Osteoblast (primary cell): ENCODE measurements at places on chromosomes 6 and 20. TPM values are rescaled to one million over a fixed set of nuclear protein-coding genes. Genes with fewer than 3 reads are reported as not detected.

GRCh38 chr20:15515691-15516090 lies 1057.6 kb downstream of the KIF16B start:
- H3K36me3 ChIP-seq, result no peaks in the 10 kb centered on the region
- DNase-seq, result no peak
- no peaks in the 10 kb centered on the region for H3K27me3 ChIP-seq
- H3K4me3 ChIP-seq, result no peak overlapping the region
- H3K4me1 ChIP-seq, result no peaks in the 10 kb centered on the region

- H3K4me1 ChIP-seq, result no peaks in the 10 kb centered on the region
- no peak overlapping the region for H3K27ac ChIP-seq
- H3K27me3 ChIP-seq, result peaks cover 13% of the 10 kb centered on the region
- no peak overlapping the region for H3K4me3 ChIP-seq
- H3K36me3 ChIP-seq, result no peaks in the 10 kb centered on the region
- DNase-seq, result peak; percentile 54
Measured at GRCh38 chr6:100001915-100002388, 7.9 kb upstream of the MCHR2 start.

DNA sequence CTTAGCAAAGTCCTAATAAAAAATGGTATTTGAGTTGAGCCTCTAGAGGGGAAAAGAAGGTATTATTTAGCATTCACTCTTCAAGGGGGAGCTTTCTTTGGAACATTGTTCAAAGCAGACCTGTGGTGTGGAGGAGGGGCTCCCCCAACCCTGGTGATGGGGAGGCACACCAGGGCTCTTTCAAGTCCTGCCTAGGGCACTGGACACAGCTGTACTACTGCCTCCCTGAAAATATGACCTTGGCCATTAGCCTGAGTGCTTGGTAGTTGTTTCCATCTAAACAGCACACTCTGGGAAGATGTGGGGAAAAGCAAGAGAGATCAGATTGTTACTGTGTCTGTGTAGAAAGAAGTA lies 215.1 kb upstream of the CNR1 start:
- peaks cover 20% of the 10 kb centered on the region for H3K27me3 ChIP-seq
- H3K4me1 ChIP-seq, result peaks cover 22% of the 10 kb centered on the region
- H3K4me3 ChIP-seq, result no peak overlapping the region
- H3K27ac ChIP-seq, result no peak overlapping the region
- DNase-seq, result no peak

- H3K4me3 ChIP-seq, result no peak overlapping the region
- H3K27me3 ChIP-seq, result no peaks in the 10 kb centered on the region
- H3K4me1 ChIP-seq, result peaks cover 17% of the 10 kb centered on the region
Measured at GRCh38 chr20:37513779-37514359, 7.2 kb upstream of the NNAT start.

DNA sequence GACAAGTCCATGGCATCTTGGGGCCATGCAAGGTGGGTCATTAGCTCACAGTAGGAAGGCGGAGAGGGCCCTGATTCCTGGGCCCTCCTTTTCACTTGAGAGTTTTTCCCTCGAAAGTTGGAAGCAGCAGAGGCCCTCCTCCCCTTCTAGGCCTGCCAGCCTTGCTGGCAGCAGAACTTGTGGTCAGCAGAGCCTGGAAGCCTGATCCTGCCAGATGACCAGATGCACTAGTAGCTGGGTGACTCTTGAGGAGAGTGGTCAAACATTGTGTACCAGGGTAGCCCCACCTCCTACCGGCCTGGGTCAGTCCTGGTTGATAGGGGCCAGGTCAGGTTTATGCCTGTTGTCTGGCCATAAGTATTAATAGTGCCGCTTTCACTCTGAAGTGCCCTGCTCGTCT lies 3.8 kb upstream of the HMGA1 start:
- peak; percentile 81 for DNase-seq
- no peak overlapping the region for H3K27ac ChIP-seq
- peaks cover 8% of the 10 kb centered on the region for H3K4me1 ChIP-seq
- H3K4me3 ChIP-seq, result no peak overlapping the region

DNA sequence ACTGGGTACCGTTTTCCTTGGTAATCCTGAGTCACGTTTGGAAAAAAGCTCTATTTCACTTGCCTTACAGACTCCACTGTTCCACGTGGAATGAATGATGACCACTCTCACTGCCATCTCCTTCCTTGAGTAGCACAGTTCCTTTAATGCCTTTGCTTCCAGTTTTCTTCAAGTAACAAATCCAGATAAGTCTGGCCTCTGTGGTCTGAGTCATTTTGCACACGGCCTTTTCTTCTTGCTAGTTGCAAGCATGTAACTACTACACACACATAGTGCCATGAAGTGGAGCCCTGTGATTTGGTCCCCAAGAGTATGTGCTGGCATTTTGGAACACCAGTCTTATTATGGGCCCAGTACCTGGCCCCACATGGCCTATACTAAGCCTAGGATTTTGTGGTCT lies 182.8 kb downstream of the SASH1 start:
- no peak for DNase-seq
- H3K4me3 ChIP-seq, result peak overlapping the region; percentile 64
- H3K27me3 ChIP-seq, result no peaks in the 10 kb centered on the region
- H3K4me1 ChIP-seq, result peaks cover 79% of the 10 kb centered on the region
- peak overlapping the region; percentile 100 for H3K27ac ChIP-seq

- DNase-seq, result no peak
- H3K4me1 ChIP-seq, result no peaks in the 10 kb centered on the region
- no peak overlapping the region for H3K4me3 ChIP-seq
- H3K27ac ChIP-seq, result no peak overlapping the region
- H3K36me3 ChIP-seq, result no peaks in the 10 kb centered on the region
Measured at GRCh38 chr6:1739680-1740079, 130.0 kb downstream of the FOXC1 start.

- DNase-seq, result no peak
- no peak overlapping the region for H3K27ac ChIP-seq
- no peaks in the 10 kb centered on the region for H3K4me1 ChIP-seq
- no peaks in the 10 kb centered on the region for H3K36me3 ChIP-seq
Measured at GRCh38 chr6:109299776-109300564, 82.3 kb downstream of the CD164 start.

DNA sequence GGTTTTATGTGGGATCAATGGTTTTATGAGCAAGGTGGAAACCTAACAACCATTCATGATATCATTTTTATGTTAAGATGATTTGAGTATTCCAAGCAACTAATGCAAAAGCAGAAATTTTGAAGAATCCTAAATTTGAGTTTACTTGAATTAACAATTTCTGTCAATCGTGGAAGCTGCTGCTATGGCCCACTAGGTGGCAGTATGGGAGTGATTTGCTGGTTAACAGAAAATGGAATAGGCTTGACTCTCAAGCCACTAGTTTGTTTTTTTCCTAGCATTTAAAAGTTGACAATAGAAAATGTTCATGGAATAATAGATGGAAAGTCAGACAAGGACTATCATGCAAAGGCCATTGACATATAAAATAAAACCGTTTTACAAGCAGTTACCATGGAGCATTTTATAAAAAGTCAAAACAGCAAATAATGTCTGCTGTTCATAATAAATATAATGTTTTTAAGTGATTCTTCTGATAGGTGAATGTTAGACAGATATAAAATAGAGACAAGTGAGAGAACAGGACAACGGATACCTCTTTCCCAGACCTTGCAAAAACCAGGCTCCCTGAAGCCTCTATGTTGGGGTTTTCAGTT lies 43.0 kb upstream of the TMEM200A start:
- H3K4me1 ChIP-seq, result peaks cover 33% of the 10 kb centered on the region
- H3K27me3 ChIP-seq, result no peaks in the 10 kb centered on the region

GRCh38 chr6:54192993-54193392 lies 81.8 kb downstream of the MLIP start:
- no peaks in the 10 kb centered on the region for H3K27me3 ChIP-seq
- H3K4me3 ChIP-seq, result no peak overlapping the region
- H3K36me3 ChIP-seq, result no peaks in the 10 kb centered on the region
- peak overlapping the region; percentile 32 for H3K27ac ChIP-seq
- peaks cover 11% of the 10 kb centered on the region for H3K4me1 ChIP-seq

- no peaks in the 10 kb centered on the region for H3K27me3 ChIP-seq
- no peaks in the 10 kb centered on the region for H3K36me3 ChIP-seq
- no peak overlapping the region for H3K4me3 ChIP-seq
- no peak overlapping the region for H3K27ac ChIP-seq
Measured at GRCh38 chr6:10146715-10147451, 268.0 kb downstream of the TFAP2A start.

GRCh38 chr6:7787137-7787608 lies 61.3 kb downstream of the BMP6 start:
- H3K36me3 ChIP-seq, result no peaks in the 10 kb centered on the region
- peak; percentile 51 for DNase-seq
- peaks cover 5% of the 10 kb centered on the region for H3K27me3 ChIP-seq
- no peak overlapping the region for H3K4me3 ChIP-seq
- peaks cover 12% of the 10 kb centered on the region for H3K4me1 ChIP-seq

DNA sequence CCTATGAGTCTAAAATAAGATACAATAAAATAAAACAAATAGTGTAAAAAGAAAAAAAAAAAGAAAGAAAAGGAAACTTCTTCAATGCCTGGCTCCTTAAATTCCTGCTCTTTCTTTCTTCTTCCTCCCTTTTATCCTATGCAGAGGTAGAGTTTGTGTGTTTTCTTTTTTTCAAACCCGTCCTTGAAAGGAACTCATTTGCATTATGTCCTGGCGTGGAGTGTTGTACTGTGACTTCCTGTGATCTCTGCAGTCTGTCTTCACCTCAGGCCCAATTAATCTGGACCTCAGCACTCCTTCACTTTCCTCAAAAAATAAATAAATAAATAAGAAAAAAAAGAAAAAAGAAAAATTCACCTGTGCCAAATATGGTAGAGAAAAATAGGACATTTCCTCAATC lies 541.9 kb upstream of the SPTLC3 start:
- no peak for DNase-seq
- no peaks in the 10 kb centered on the region for H3K36me3 ChIP-seq
- no peak overlapping the region for H3K4me3 ChIP-seq
- no peaks in the 10 kb centered on the region for H3K4me1 ChIP-seq
- no peak overlapping the region for H3K27ac ChIP-seq

DNA sequence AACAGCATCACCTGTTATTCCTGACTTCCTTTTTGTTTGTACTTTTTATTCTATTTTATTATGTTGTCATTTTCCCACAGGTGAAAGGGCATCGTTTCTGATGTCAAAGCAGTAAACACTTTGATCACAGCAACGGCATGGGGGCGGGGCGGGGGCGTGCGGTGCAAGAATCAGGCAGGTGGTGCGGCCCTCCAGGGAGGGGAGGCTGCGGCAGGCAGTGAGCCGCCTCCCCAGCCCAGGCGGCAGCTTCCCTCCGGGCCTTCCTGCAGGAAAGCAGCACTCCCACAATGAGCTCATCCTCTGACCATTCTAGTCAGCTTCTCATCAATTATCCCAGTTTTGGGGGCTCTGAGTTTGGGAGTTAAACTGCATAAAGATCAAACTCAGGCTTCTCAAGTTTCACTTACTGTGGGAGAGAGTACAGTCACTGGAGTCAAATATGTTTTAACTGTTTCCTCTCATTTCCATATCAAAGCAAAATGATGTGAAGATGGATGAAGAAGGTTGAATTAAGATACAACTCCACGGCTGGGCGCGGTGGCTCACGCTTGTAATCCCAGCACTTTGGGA lies 608.4 kb upstream of the AGPAT4 start:
- no peak overlapping the region for H3K4me3 ChIP-seq
- no peak for DNase-seq
- H3K36me3 ChIP-seq, result no peaks in the 10 kb centered on the region
- H3K4me1 ChIP-seq, result no peaks in the 10 kb centered on the region
- H3K27me3 ChIP-seq, result no peaks in the 10 kb centered on the region
- H3K27ac ChIP-seq, result no peak overlapping the region

DNA sequence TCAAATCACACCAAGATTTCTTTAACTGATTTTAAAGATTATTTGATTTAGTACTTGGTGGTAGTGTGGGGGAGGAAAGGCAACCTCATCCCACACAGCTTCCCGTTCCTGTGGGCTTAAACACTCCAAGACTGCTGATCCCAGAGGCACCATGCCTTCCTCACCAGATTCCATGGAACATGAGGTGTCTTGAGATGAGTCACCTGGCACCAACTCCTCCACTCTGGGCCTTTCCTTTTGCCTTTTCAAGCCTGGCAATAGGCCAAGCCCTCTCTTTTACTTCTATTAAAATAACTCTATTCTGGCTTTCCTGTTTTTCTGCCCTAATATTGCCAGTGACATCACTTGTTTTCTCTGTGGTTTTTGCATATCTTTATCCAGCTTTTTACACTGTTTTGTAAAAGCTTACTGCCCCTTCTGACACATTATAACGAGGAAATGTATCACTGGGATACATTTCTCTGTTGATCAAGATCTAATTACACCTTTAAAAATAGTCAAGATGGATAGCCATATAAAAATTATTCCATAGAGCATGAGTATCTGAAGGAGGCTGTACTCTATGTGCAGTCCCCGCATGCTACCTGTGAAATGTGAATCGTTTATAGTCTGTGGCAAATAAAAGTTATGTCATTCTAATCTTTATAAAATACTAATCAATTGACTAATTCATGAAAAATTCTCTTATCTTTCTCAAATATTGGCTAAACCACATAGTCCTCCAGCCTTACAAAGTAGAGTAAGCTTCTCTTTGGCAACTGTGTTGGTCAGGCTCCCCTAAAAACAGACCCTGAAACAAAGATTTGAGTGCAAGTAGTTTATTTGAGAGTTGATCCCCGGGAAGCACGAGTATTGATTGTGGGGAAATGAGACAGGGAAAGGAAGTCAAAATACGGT lies 257.8 kb upstream of the KCNQ5 start:
- H3K4me3 ChIP-seq, result no peak overlapping the region
- no peaks in the 10 kb centered on the region for H3K36me3 ChIP-seq
- peak; percentile 53 for DNase-seq

- no peaks in the 10 kb centered on the region for H3K4me1 ChIP-seq
- H3K36me3 ChIP-seq, result no peaks in the 10 kb centered on the region
- DNase-seq, result no peak
- H3K27ac ChIP-seq, result no peak overlapping the region
- no peaks in the 10 kb centered on the region for H3K27me3 ChIP-seq
- no peak overlapping the region for H3K4me3 ChIP-seq
Measured at GRCh38 chr6:72770959-72771358, 149.1 kb downstream of the KCNQ5 start.

DNA sequence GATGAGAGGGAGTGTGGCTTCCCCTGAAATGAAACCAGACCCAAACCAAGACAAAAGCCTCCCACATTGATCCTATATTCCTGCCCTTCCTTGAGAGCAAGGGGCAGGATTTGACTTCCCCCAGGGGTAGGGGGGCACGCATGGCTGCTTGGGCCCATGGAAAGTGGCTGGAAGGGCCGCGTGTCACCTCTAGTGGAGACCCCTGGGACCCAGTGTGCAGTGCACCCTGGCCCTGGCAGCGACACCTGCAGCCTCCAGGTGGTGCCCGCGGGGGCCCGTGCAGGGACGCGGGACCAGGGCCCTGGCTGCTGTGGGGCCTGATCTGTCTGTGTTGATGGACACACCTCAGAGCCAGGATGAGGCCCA lies 18.0 kb upstream of the SLCO4A1 start:
- no peaks in the 10 kb centered on the region for H3K27me3 ChIP-seq
- H3K36me3 ChIP-seq, result no peaks in the 10 kb centered on the region
- H3K4me1 ChIP-seq, result peaks cover 8% of the 10 kb centered on the region
- DNase-seq, result no peak
- H3K4me3 ChIP-seq, result no peak overlapping the region

The LAMA2 gene
- 3.5 and 9.4 TPM in 2 replicates for total RNA-seq

The LRFN2 gene
- not detected in 2 replicates for total RNA-seq

The GLP1R gene
- not detected in 2 replicates for total RNA-seq

The DEF6 gene
- total RNA-seq, result 0.29 and 0.72 TPM in 2 replicates

The SPTLC3 gene
- total RNA-seq, result 14.8 and 15.9 TPM in 2 replicates

The CLVS2 gene
- not detected in 2 replicates for total RNA-seq

The HDGFL1 gene
- not detected in 2 replicates for total RNA-seq

The BPIFB3 gene
- not detected in 2 replicates for total RNA-seq

The IMPG1 gene
- not detected in 2 replicates for total RNA-seq

The SNAI1 gene
- 1.8 and 2.1 TPM in 2 replicates for total RNA-seq

The PRKN gene
- 2.9 and 4.7 TPM in 2 replicates for total RNA-seq

The ZC2HC1B gene
- not detected in 2 replicates for total RNA-seq
